ENCODE measurements at places on chromosomes 12 and 14.

DNA sequence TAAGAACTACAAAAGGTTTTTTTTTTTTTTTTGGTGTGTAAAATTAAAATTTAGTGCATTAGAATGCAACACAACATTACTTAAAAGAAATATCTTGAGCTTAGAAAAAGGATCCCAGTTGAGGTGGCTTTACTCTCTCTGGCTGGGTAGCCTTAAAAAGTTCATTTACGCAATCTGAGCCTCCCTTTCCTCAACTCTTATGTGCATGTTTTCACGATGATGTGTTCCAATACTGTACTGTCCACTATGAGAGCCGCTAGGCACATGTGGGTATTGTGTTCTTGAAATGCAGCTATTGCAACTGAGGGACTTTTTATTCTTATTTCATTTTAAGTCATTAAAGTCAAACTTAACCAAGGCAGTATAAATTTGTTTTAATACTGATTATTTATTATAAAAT is 460.9 kb upstream of the SYT1 start:
- DNase-seq = no peak

DNA sequence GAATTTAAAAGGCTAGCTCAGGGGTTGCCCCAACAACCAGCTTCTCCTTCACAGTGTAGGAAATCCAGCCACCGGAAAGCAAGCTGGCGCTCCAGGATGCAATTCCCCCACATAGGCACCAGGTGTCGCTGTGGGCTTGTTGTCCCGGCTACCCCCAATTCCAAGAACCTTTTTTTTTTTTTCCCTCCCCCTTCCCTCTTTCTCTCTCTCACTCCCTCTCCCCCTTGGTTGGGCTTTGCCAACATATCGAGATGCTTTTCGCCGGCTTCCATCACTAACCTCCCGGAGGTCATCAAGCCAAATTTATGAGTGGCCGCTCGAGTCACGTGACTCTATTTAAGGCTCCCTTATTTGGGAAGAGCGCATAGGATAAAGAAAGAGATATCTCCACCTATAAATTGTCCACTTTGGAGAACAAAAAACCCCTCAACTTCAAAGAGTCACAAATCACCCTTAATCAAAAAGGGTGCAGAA is at the start of gene HOXC5:
Gene HOXC5, plus strand, starts transcription at position 424 of the 474 bp plus-strand sequence. CDS start 73 bp downstream, outside the sequence.
- peak; percentile 43 for DNase-seq

- no peak for DNase-seq
Observed at GRCh38 chr12:75634244-75635222, 123.1 kb upstream of the KRR1 start.

DNA sequence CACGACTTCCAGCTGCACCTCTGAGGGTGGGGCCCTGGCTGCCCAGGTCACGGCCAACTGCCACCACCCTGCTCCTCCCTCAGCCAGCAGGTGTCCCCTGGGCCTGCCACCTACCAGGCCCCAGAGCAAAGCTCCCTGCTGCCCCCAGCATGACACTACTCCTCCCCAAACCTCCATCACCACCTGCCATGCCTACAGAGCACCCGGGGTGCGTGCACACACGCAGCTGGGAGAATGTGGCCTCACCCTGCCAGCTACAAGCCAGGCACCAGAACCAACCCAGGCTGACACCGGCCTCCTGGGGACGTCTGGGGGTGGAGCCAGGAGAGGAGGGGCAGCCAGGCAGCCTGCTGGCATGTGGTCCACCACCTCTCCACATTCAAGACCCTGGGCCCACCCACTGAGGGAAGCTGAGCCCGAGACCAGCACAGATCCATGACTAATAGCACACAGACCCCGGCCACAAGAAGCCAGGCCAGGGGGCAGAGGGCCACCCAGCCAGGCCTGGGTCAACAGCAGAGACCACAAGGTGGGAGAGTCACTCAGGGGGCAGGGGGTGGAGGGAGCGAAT is 3.4 kb downstream of the JAG2 start:
- DNase-seq = no peak

DNA sequence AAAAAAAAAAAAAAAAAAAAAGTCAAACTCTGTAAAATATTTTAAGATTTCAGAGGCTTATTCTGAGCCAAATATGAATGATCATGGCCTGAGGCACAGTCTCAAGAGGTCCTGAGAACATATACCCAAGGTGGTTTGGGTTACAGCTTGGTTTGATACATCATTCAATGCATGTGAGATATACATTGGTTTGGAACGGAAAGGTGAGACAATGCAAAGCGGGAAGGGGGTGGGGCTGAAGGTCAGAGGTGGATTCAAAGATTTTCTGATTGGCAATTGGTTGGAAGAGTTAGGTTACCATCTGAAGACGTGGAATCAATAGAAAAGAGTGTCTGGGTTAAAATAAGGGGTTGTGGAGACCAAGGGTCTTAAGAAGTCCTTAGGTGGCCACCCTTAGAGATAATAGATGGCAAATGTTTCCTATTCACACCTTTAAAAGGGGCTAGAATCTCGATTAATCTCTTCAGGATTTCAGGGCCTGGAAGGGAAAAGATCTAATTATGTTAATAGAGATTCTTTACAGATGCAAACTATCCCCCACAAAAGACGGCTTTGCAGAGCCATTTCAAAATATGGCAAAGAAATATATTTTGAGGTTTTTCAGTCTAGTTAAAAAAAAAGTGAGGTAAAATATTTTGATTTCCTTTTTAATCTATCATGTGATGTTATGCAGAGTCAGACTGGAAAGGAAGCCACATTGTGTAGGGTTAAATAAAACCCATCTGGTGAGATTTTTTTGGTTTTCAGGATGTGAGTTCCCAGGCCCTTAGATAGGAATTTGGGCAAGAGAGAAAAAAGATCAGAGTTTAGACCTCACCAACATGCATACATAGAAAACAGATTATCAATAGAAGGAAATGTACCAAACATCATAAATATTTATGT is 173.8 kb upstream of the CNOT2 start:
- no peak for DNase-seq

Measured in activated T-cell treated with anti-CD3 and anti-CD28 coated beads for 1 hour (primary cell).